ENCODE measurements at places on chromosomes 7 and 10. TPM values are rescaled to one million over a fixed set of nuclear protein-coding genes. Genes with fewer than 3 reads are reported as not detected.

NCF1 gene
- 1.0 TPM for total RNA-seq

TEX36 gene
- not detected for total RNA-seq

FAM131B gene
- 0.38 TPM for total RNA-seq

- no peak for DNase-seq
These were observed 3.0 kb downstream of the TBX20 start for GRCh38 chr7:35250941-35251340.

DNA sequence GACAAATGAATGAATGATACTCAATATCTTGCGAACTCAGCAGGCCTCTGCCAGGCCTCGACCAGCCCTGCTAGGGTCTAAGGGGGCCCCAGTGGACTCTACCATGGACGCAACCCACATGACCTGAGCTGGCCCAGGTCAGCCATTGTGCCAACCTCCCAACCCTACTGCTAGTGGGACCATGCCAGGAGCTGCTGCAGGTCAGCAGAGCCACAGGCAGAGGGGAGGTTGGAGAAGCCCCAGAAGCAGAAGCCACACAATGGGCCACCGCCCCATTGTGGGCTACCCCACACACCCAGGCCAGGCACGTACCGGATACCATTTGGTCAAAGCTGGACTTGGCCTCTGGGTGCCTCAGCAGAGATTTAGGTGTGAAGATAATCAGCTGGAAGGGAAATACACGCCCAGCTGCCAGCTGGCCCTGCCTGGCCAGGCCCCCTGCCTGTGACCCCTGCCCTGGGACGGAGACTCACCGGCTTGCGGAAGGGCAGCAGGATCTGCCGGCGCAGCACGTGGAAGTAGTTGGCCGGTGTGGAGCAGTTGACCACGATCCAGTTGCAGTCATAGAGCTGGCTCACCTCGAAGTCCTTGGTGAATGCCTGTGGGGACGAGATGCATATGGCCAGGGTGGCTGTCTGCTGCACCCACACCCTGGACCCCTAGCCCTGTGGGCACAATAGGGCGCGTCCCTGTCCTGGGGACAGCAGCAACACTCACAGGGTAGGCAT, 24.5 kb downstream of the OGDHL start:
- no peak for DNase-seq

- DNase-seq, result no peak
These were observed 43.1 kb upstream of the KDM7A start for GRCh38 chr7:140219672-140220524.

DNA sequence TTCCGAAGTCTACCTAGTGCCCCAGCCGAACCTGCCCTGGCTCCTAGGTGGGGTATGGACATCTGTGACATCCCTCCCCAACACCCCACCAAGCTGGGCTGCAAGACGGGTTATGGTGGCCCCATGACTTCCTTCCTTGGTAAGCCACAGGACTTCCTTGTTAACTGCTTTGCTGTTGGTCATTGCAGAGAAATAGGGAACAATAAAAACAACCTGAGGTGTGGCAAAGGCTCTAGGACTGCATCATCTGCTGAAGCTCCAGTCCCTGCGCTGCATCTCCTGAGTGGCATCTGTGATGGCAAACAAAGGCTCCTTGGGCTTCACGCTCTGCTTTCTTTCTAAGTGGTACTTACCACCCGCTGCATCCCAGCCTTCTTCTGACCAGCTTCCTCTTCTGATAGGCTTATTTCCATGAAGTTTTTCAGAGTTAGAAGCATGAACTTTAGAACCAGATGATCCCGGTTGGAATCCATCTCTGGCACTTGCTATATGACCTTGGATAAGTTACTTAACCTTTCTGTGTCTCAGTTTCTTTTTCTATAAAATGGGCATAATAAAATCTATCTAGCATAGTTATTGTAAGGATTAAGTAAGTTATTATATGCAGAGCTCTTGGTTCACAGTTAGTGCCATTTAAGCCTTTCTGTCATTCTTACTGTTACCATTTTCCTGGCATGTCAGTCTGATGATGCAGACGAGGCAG, 216.8 kb downstream of the RPS24 start:
- no peak for DNase-seq

DNA sequence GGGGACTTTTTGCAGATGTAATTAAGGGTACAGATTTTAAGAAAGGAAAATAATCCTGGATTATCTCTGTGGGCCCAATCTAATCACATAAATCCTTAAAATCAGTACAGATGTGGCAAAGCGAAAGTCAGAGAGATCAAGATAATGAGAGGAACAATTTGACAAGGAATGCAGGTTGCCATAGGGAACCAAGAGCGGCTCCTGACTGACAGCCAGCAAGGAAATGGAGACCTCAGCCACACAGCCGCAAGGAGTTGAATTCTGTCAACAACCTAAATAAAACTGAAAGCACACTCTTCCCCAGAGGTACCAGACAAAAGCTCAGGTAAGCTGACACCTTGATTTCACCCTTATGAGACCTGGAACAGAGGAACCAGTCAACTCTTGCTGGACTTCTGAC, 3.4 kb upstream of the PNPLA8 start:
- DNase-seq, result no peak

GRCh38 chr10:67837541-67838314, at the start of gene DNAJC12:
Gene DNAJC12, minus strand, starts transcription at chr10:67838188. Its CDS starts 177 bp downstream, at chr10:67838011.
- no peak for DNase-seq

GRCh38 chr7:2157473-2158279, 75.1 kb downstream of the MAD1L1 start:
- no peak for DNase-seq
